ENCODE measurements at places on chromosomes 16 and 17.

- no peak for DNase-seq
Observed at GRCh38 chr17:31448467-31449077, 57.1 kb downstream of the RAB11FIP4 start.

GRCh38 chr16:13919330-13919682 lies 648 bp upstream of the ERCC4 start:
- DNase-seq = no peak

DNA sequence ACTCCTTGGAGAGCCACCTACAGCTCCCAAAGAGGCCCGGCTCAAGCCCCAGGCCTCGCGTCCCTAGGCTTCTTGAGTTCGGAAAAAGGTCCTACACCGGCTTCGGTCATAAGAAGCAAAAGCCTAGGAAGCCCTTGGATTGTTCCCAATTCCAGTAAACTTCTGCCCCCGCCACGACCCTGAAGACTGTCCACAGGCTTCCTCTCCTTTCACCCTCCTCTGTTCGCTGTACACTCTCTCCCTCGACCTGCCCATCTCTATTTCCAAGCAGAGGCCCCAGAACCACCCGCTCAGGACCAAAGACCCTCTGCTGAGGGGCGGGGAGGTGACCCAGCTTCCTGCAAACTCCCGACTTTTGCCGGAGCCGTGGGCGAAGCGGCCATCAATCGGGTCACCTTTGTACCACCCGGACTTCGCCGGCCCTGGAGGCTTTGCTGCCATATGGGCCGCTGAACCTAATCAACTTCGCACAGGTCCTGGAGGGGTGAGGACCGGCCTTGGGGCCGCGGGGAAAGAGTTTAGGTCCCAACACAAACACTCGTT lies 2.7 kb downstream of the HOXB2 start:
- DNase-seq = no peak

DNA sequence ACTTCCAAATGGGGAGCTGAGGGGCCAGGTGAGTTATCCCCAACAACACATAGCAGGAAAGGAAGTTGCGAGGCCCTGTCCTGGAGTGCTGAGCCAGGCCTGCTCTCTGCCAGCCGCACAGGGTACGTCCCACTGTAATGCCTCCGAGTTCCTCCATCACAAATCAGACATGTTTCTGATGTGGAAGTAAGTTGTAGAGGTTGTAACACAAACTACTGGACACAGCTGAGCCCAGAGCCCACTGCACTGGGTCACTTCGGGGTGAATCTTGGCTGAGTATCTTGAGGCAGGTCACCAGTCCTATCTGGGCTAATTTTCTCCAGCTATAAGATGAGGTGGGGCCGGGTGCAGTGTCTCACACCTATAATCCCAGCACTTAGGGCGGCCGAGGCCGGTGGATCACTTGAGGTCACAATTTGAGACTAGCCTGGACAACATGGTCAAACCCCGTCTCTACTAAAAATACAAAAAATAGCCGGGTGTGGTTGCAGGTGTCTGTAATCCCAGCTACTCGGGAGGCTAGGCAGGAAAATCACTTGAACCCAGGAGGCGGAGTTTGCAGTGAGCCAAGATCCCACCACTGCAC lies 100.8 kb upstream of the CDH5 start:
- DNase-seq = peak; percentile 31

DNA sequence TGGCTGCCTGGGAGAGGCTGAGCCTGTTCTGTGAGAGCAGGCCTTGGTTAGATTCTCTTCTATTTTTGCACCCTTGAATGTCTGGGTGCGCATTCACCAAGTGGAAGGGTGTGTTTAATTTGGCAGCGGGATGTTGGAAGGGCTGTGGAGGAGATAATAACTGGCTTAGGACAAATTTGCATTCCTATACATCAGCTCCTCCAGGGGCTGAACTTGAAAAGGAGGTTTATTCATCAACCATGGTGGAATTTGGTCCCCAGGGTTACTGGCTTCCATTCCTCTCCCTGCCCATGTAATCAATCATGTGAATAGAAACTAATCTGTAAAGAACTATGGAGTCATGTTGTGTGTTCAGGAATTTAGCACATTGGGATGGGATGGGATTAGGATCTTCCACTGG lies 100.2 kb upstream of the FOXF1 start:
- no peak for DNase-seq

DNA sequence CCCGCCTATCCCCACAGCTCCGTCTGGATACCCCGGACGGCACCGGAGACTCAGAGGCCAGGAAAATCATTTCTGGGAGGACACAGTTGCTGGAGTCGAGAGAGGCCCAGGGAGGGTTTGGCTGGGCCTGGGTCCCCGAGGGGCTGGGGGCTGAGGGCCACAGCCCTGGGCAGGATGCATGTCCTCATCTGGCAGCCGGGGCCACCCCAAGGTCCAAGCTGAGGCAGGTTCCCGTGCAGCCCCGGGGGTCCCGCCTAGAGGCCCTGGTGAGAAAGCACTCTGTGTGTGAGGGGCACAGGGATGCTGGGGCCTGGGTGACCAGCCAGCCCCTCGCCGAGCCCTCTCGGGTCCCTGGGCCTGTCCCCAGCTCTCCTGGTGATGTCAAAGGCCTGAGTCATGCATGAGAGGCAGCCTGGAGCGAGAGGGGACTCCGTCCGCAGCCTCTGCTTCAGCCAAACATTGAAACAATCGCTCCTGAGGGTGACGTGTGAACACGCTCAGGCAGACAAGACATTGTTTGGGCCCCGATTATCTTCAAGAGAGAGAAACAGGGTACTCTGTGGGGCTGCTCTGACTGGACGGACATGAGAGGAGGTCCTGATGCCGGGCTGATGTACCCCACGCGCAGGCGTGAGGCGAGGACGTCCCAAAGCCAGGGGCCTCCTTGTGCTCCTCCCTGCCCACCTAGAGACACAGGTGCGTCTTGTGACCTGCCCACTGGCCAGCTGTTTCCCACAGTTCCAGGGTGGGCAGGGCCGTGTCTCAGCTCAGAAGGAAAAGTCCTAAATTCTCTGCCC lies 25.8 kb upstream of the C1QTNF8 start:
- DNase-seq = no peak

DNA sequence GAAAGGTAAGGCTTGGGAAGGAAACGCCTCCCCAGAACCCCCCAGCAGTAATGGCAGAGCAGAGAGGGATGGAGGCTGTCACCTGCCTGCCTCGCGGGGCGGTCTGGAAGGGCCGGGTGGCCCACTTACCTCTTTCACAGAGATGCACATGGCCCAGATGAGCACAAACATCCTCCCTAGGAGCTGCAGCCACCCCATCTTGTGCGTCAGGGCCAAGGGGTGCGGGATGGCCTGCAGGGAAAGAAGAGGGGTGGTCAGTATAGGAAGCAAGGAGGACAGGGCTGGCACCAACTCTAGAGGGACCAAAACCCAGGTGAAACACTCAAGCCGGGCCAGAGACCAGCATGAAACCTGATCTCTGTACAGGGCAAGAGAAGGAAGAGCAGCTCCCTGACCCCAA lies 29.7 kb downstream of the TRPV3 start:
- peak; percentile 56 for DNase-seq

GRCh38 chr16:75818491-75818890 lies 92.2 kb upstream of the CPHXL start:
- no peak for DNase-seq

DNA sequence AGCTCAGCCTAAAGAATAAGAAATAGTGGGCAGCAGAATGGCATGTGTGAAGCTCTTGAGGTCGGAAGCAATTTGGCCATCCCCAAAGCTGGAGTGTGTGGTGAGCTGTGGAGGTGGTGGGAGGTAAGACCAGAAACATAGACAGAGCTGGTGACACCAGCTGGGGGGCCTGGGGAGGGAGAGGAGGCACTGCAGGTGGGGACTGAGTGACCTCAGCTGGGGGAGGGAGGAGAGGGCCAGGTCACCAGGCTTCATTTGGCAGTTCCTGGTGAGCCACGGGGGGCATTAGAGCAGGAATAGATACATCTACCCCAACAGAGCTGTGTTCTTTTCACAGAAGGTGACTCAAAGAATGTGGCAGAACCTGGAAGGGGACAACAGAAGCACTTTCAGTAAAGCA lies 31.9 kb downstream of the WFDC1 start:
- DNase-seq = peak; percentile 22
